Osteocyte (in vitro differentiated cells): ENCODE measurements at places on chromosomes 3 and 15. TPM values are rescaled to one million over a fixed set of nuclear protein-coding genes. Genes with fewer than 3 reads are reported as not detected.

EIF5A2 gene
- 20.5 and 24.3 TPM in 2 replicates for total RNA-seq

- no peak for DNase-seq
These were observed 67.0 kb downstream of the NOX5 start for GRCh38 chr15:69081310-69082004.

GRCh38 chr3:124492824-124493223 is 237.4 kb upstream of the UMPS start:
- DNase-seq: no peak

GRCh38 chr3:179069762-179070390 is 1.7 kb downstream of the ZMAT3 start:
- DNase-seq: no peak

GRCh38 chr15:98901434-98902072 is 106.0 kb downstream of the PGPEP1L start:
- no peak for DNase-seq

SAXO2 gene
- total RNA-seq: 1.4 and 2.0 TPM in 2 replicates

GRCh38 chr3:16270855-16271254 is 5.8 kb downstream of the OXNAD1 start:
- DNase-seq: no peak

DNA sequence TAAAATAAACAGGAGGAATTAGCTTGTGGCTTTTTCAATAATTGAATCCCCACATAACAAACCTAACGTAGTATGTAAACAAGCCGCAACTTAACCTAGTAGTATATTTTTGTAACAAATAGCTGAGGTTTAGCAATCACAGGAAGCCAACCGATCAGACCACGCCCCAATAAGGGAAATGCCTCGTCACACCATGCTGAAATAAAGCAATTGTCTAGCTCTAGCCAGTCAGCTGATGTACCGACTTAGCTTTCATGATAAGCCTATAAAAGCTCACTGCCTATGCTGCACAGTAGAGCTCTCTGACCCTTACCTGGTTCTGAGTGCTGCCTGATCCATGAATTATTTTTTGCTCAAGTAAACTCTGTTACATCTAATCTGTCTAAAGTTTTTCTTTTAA is 208.9 kb downstream of the ROBO1 start:
- DNase-seq: no peak

XIRP1 gene
- not detected in 2 replicates for total RNA-seq

DNA sequence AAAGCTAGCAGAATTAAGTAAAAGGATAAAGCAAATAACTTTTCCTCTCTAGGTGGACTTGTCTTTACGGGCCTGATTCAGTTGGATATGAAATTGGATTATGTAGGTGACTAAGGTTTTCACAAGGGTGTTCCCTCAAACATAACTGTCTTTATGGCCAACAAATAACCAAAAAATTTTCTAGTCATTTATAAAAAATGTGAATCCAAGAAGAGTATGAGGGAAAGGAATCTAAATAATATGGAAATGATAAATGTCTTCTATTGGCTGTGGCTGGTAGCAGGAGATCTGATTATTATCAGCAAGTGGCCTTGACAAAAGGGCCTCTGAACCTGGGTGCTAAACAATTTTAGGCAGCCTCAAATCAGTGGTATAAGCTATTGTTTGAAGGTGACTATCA is 594.0 kb upstream of the UBE2E2 start:
- no peak for DNase-seq

DNA sequence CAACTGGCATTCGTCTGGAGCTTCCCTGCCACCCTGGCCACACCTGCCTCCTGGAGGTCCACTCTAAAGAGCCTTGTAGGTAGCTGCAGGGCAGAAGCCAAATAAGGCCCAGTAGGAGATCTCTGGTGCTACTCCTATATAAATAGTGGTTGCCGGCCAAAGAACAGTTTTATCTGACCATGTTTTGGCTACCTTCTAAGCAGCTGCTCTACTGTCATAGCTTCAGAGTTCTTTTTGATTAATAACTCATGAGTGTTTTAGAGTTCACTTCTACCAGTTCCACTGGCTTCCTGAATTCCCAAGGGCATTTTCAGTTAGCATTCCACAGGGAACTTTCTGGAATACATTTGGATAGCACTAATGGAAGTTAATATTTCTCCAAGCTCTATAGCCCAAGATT is 154.6 kb downstream of the B3GALNT1 start:
- DNase-seq: no peak

FGF12 gene
- total RNA-seq: not detected in 2 replicates

GCNT3 gene
- 0.40 and 0.76 TPM in 2 replicates for total RNA-seq

DNA sequence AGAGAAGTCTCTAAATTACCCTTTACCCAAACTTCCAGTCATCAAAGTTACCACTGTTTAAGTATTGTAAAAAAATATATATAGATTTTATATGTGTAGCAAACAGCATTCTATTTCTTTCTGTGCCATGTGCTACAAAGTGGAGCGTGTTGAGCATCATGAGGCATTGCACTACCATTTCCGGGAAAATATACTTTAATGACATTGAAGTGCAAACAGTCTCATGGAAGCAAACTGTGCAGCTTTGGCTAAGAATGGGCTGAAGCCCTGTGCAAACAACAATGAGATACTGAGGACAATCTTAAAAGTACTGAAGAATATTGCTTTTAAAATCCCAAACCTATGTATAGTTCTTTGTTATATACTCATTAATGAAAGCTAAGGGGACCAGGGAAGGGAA is 6.5 kb upstream of the RPL22L1 start:
- no peak for DNase-seq

LRRC49 gene
- 8.9 and 12.5 TPM in 2 replicates for total RNA-seq

DNA sequence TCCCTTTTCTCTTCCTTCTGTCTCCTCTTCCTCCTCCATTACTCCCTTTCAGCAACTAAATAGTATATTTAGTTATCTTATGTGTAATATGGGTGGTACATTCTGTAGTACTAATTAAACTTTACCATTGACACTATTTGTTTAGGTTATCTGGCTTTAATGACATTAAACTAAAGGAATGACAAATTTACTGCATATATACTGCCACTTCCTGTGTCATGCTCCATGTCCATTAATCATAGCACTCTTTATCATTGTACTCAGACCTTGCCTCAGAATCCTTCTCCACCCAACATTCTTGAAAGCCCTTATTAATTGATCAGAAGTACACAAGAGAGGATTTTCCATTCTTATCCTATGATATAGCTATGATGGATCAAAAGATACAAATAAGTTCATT is 244.2 kb downstream of the NAALADL2 start:
- DNase-seq: no peak

NEK11 gene
- total RNA-seq: 5.1 and 6.2 TPM in 2 replicates

- DNase-seq: no peak
These were observed 303.3 kb upstream of the ATP10A start for GRCh38 chr15:26166429-26166828.

- DNase-seq: no peak
These were observed 39.5 kb downstream of the TNIK start for GRCh38 chr3:171420667-171421066.

GRCh38 chr15:55998478-55998877 is 5.1 kb upstream of the NEDD4 start:
- no peak for DNase-seq

DNA sequence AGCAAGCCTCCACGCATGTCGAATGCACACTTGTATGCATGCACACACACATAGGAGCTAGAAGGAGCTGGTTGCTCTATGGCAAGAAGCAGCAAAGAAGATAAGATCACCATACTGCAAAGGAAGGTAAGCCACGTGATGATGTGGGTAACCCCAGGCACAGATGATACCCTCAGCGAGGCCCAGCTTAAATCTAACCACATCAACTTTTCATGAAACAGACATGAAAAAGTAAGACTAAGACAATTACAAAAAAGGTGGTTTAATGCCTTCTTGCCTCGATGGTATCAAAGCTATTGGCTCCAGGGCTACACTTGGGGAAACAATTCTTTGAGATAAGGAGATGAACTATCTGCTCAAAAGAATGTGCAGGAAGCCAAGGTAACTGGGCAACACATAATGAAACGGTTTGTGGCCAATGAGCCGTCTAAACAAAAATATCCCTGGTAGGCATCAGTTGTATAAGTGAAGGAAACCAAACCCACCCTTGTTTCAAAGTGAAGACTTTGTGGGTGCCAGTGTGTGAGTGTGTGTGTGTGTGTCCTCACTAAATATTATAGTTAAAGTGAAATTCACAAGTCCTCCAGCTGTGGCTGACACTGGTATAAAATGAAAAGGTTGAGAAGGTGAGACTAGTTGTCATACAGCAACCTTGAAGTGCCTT is 365.7 kb upstream of the ICE2 start:
- DNase-seq: no peak

DNA sequence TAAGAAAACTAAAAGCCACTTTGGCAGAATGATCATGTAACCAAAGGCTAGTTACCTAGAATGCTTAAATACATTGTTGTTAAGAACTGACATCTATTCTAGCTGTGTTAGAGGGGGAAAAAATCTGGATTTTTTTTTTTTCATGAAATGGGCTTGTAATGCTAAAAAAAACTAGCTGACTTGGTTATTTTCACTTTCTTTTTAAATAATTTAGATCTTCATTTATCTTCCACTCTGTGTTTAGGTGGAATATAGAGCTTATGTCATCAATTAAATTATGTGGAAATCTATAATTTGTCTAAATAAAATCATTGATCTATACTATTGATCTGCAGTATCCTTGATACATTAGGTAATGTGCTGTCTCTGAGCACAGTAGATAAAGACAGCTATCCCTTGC is 217.4 kb downstream of the TCF12 start:
- no peak for DNase-seq

- no peak for DNase-seq
These were observed 102.0 kb downstream of the GTPBP8 start for GRCh38 chr3:113092746-113093145.

GRCh38 chr3:164608554-164609276 is 469.6 kb downstream of the SI start:
- no peak for DNase-seq

DNA sequence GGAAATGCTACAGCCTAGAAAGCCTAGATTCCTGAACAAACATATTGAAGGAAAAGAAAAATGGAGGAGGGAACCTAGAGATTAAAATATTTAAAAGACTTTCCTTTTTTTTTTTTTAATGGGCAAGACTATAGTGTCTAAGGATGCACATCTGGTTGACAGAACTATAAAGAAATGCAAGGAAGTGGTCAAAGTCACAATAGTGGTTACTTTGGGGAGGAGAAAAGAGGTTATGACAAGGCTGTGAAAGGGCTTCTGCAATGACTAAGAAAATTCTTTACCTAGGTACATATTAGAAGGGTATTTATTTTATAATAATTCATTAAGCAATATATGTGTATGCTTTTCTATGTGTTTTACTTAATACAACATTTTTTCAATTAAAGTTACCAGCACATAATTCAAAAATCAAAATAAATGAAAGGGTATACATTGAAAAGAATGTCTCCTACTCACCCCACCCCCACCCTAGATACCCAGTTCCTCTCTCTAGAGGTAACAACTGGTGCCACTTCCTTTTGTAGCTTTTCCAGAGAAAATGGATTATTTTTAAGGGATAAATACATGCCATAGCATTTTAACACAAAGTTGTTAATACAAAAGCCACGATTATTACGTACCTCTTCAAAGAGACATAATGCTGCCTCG is 70.1 kb downstream of the HERC1 start:
- DNase-seq: no peak

GPR156 gene
- total RNA-seq: 0.24 and 0.48 TPM in 2 replicates

DNA sequence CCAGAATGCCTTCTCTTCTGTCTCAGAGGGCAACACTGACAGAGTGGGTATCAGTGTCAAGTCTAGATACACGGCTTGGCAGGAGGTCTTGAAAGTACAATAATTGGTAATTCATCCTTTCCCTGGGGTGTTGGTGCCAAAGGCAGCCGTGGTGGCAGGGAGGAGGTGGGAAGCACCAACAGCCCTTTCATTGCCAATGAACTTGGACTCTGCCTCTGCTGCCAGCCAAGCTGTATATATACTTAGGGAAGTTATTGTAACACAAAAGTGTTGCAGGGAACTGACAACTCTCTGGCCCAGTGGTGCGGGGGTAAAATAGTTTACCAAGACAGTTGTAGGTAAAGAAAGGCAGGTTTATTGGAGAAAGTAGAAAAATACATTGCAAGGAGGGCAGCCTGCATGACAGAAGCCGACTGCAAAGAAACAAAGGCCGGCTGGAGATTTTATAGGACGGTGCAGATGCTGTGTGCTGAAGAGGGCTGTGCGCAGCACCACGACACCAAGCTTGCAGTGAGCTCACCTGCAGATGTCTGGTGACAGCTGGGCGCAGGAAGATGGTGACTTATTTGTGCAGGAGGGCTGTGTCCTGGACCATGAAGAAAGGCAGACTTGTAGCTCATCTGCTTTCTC is 4.0 kb upstream of the FAM3D start:
- no peak for DNase-seq

KLF15 gene
- total RNA-seq: 5.7 and 7.2 TPM in 2 replicates

- no peak for DNase-seq
These were observed 59.1 kb downstream of the LSAMP start for GRCh38 chr3:116386168-116386567.

SLC15A2 gene
- total RNA-seq: 0.40 and 0.50 TPM in 2 replicates

HRG gene
- total RNA-seq: not detected in 2 replicates

DNA sequence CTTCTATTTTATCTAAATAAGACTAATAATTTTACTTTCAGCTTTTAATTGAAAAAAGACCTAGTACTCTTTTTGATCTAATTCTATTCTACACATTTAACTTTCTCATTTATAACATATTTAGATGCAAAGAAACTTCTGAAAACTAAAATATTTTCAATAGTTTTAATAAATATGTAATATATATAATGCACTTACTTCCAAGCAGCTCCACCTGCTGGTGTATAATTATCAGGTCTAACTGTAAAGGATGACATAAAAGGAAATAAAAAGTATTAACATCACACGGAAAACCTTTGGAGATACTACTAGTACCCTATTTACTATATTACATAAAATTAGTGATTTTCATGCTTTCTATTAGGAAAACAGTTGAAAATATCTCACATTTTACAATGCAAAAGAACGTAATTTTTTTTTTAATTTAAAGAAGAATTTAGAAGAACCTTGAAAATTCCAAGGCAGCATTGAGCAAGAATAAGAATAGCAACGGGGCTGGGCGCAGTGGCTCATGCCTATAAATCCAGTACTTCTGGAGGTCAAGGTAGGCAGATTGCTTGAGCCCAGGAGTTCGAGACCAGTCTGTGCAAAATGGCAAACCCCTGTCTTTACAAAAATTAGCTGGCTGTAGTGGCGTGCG is 10.2 kb downstream of the PLSCR5 start:
- DNase-seq: no peak
